ENCODE measurements at places on chromosomes 5 and 9.

- no peak for DNase-seq
These were observed 32.9 kb upstream of the CDK20 start for GRCh38 chr9:88007291-88007650.

GRCh38 chr5:76277736-76278135, 125.3 kb upstream of the IQGAP2 start:
- no peak for DNase-seq

DNA sequence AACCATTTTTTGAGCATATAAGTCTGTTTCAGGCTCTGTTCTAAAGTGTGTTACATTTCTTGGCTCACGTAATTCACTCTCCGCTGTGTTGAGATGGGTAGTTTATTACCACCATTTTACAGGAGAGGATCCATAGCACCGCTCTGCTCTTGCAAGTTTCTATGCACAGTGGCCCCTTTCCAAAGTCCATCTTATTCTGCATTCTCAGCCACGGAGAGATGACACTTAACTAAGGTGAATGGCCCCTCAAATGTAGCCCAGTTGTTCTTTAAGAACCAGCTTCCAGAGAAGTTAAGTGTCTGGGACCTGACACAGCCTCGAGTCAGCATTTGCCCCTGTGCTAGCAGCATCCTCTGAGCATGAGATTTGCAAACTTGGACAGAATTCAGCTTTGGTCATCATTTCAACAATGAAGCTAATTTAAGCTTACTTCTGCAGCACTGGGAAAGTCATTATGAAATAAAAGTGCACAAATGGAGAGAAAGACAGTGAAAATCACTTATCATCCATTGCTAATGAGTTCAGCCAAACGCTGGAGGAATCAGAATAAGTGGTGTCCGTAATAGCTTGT, 61.9 kb downstream of the FAM78A start:
- no peak for DNase-seq

DNA sequence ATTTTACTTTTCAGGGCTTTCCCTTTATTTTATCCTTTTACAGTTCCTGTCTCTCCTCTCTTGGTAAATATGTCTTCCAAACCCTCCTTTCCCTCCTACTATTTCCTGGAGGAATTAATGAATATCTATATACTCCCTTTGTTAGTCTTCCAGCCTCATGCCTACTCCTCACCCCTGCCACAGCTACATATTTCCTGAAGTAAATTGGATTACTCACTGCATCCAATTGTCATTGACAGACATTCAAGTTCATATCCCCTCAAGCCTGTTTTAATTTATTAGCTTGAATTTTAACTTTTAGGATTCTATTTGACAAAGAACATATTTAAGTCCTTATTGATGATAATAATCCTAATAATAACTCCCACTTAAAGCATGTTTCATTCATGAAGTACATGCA, 314.5 kb downstream of the TMEM161B start:
- DNase-seq, result no peak

DNA sequence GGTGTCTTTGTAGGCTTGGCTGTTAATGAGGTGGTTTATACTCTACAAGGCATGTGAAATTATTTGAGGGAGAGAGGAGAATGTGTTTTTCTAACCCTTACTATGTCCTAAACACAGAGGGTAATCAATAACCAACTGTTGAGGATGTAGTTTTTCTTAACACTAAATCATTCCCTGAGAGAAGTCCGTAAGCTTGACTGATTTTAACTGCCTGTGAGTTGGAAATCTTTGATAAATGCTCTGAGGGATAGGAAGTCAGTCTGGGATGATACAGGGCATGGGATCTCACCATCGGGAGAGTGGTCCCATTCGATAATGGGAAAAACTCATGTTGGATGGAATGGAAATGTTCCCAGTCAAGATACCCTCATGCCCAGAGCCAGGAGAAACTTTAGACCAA, 249.6 kb downstream of the PDZD2 start:
- DNase-seq, result no peak

GRCh38 chr9:404234-404633, 189.6 kb downstream of the DOCK8 start:
- DNase-seq, result no peak

DNA sequence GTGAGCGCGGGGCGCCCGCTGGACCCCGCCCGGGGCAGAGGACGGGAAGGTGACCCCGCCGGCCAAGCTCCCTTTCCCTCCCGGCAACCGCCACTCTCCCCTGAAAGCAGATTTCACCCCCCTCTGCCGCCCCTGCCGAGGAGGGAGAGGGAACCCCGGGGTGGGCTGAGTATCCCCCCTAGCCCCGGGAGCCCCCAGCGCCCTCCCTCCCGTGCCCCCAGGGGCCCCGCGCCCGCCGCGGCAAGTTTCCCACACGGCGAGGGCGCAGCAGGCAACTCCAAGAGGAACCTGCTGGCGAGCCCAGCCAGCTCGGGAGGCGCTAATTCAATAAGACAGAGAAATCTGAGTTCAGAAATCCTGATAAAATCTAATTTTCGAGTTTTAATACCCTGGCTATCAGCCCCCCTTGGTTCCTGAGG, 1.6 kb downstream of the NTNG2 start:
- DNase-seq, result no peak

DNA sequence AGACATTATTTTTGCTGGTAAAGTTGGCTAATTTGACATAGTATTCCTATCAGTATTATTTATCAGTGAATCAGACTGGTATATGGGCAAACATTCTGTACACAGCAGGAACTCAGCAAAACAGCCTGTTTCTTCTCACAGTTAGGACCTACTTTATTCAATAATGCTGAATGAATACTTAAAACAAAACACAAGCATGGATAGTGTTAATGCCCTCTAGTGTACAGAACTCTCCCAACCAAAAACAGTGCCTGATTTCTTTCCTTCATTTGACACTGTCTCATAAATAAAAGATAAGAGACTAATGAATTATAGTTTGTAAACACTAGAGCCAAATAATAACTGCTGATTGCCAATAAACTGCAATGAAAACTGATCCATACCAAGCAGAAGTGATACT, 1113.3 kb downstream of the PTPRD start:
- DNase-seq, result no peak

DNA sequence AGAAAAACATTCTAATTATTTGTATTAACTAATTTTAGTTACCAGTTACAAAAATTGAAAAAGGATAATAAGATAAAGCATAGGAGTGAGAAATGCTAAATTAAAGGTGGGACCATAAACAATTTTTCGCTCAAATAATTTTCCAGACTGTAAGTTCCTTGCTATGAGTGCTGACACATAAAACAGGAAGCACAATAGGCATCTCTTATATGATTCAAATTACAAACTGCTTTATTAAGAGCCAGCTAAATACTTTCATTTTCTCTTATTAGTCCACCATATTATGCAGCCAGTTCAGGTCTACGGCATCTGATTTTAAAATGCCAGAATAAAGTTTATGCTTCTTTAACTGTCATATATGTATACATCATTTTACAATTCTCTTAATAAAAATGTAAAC, 4.4 kb downstream of the RC3H2 start:
- DNase-seq, result no peak

DNA sequence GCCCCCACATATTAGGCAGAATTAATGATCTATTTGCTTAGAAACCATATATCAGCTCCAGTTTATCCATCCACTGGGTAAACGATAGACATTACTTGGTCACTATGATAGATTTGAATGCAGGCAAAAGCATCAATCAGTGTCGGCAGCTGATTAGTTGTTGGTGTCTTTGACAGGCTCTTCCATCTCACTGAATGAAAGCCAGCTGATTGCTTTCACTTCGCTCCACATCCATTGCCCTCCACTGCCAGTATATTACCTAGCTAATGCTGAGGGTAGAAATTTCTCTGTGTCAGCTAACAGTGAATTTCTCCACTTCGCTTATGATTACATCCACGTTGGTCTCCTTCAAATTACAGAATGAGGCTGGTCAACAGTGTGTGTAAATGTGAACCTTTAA, 821.3 kb upstream of the TYRP1 start:
- DNase-seq, result peak; percentile 7

- no peak for DNase-seq
These were observed 361.8 kb downstream of the KDM4C start for GRCh38 chr9:7119612-7120011.

- no peak for DNase-seq
These were observed 515.2 kb downstream of the ZNF608 start for GRCh38 chr5:124231230-124231629.

DNA sequence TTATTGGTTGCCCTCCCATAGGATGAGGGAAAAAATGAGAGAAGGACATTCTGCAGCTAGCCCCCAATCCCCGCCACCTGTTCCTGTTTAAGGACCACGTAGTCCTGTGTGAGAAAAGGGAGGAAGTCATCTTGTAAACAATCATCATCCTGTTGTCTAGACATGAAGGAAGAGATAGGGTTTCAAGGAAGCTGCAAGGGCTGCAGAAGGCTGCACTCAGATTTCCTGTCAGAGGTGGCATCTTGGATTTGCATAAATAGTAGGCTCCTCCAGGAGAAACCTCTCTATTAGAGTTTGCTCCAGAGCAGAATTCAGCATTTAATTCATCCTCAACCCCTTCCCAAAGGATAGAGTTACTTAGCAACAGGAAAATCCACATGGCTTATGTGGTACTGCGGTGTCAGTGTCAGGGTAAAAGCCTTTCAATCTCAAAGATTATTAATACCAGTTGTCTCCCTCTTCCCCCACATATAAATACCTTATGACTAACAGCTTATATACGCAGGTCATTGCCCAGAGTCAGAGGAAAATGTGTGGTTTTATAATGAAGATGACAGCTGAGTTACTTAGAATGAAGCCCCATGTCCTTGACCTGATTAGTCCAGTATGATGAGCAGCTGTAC, 4.6 kb upstream of the DNAJC18 start:
- no peak for DNase-seq

- no peak for DNase-seq
These were observed 17.9 kb downstream of the TMEM167A start for GRCh38 chr5:83059341-83059740.

- peak; percentile 46 for DNase-seq
These were observed 931 bp downstream of the FAM219A start for GRCh38 chr9:34457266-34458012.

DNA sequence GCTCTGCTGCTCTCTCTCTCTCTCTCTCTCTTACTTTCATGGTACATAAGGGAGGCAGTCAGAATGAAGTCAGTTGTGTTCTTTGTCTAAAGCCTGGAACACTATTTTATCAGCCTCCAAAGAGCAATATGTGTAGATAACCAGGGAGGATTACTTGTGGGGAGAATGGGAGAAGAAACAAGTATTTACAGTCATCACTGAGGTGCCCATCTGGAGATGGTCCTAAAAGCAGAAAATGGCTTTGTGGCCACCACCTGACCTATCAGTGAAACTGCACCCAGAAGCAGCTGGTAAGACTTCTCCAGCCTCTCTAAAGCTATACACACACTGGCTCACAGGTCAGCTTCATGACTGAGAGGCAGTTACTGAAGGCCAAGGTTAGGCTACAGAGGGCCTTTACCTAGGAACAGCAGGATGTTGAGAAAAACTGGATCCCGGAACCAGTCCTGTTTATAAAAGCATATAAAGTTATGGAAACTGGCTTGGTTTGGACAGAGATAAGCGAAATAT, 75.1 kb downstream of the MRPS27 start:
- DNase-seq, result peak; percentile 34

DNA sequence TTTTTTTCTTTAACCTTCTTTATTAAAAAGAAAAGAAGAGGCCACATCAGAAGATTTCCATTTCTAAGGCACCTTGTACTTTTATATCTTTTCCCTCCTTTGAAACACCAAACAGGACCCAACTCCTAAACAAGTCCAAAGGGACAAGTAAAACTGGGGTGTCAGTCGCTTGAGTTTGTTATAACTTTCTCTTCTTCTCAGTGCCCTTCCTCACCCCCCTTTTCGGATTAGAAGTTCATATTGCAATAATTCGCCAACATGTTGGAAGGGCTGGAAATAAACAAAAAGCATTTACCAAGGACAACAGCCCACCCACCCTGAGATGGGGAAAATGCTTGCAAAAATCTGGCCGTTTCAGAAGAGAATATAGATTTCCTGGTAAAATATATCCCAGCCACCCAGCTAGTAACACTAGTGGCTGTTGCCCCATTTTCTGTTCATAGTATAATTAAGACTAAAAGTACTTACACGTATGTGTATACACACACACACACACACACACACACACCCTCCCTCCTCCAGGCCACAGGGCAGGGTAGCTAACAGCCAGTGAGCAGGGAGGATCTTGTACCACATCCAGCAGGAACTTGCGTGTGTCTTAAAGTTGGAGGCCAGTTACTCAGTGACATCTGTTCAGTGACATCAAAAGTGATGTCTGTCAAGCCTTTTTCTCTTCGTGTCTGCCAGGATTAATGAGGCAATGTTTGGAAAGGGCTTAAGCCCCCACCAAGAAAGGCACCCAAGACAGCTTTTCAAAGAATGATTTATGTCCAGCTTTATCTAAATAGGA, 149.1 kb upstream of the KLF4 start:
- no peak for DNase-seq

DNA sequence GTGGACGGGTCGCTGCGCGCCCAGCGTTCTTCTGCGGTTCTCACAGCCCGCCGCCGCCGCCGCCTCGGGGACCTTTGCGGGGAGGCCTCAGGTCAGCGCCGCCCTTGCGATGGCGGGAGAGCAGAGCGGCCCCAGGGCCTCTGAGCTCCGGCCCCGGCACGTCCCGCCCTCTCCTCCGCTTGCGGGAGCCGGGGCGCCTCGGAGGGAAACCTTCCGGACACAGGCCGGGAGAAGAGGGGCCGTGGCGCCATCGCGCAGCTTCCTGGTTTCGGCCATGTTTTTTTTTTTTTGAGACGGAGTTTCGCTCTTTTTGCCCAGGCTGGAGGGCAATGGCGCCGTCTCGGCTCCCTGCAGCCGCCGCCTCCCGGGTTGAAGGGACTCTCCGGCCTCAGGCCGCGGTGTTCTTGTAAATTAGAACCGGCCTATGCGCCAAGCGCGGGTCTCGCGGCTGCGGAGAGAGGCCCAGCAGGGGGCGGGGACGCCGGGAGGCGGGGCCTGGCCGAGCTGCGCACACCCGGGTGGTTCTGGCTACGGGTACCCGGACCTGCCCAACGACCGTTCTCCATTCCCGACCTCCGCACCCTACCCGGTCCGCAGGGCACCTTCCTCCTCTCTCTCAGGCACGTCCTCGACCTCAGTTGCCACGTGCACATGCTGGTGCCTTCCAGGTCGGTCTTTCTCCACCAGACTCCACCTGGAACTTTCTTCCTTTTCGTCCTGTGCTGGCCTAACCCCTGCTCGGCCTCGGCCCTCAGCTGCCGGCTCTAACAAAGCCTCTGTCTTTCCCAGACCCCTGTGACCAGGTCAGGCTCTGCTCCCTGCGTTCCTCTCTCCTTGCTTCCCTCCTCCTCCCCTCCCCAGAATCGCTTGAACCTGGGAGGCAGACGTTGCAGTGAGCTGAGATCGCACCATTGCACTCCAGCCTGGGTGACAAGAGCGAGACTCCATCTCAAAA, 28.8 kb upstream of the MGAT1 start:
- DNase-seq, result peak; percentile 60

- no peak for DNase-seq
These were observed 70.5 kb downstream of the JAKMIP2 start for GRCh38 chr5:147712019-147712418.

DNA sequence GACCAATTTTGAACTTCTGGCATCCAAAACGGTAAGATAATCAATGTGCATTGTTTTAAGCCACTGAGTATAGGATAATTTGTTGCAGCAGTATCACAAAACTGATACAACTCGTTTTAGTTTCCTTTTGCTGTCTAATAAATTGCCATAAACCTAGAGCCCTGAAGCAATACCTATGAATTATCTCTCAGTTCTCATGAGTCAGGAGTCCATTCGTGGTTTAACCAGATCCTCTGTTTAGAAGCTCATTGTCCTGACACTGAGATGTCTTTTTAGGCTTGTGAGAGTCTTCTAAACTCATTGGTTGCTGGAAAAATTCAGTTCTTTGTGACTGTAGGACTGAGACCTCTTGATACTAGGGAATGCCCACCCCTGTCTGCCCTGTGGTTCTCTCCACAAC, 262.9 kb downstream of the SEMA5A start:
- DNase-seq, result no peak

GRCh38 chr5:74685979-74686631, 1.1 kb downstream of the HEXB start:
- DNase-seq, result no peak

All from COR-L47 (cell line).